ENCODE measurements at places on chromosomes 2 and 18.
A peak's percentile ranks its signal among the peaks of the same experiment; 100 is the strongest.

DNA sequence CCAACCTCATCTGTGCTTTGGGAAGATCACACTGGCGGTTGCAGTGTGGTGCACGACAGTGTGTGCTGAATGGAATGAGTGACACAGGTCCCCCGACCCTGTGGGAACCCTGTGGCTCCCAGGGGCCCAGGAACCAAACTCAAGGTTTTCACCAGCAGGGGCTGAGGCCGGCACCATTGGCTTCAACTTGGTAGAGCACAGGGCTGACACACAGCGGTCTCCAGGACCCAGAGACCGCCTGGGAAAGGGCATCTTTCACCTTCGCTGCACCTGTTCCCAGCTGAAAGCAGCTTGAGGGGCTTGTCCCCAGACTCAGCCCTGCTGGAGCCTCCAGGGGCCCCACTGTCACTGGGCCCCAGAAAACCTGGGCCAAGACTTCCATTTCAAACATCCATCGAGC is 59.0 kb upstream of the ODC1 start:
- no peak for DNase-seq

- DNase-seq = no peak
Measured at GRCh38 chr2:157421964-157422363, 21.9 kb downstream of the CYTIP start.

GRCh38 chr18:38116716-38117115 is 551.1 kb upstream of the CELF4 start:
- no peak for DNase-seq

GRCh38 chr18:77013811-77014521 is 118.6 kb downstream of the MBP start:
- peak; percentile 36 for DNase-seq

DNA sequence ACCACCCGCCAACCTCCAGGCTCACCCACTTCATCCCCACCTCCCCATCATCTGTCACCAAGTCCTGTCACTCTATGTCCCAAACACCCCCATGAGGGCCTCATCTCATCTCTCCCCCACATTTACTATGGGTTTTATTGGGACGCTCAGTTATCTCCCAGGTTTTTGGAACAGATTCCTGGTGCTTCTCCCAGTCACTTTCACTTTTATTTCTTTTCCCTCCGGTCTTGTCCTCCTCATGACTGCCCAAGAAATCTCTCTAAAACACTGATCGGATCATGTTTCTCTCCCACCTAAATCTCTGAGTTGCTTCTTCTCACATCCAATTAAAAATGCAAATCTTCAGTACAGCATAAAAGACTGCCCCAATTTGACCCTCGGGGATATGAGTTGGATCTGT is 273.1 kb downstream of the PHLPP1 start:
- no peak for DNase-seq

- no peak for DNase-seq
Measured at GRCh38 chr18:23336101-23336500, 117.0 kb upstream of the RIOK3 start.

DNA sequence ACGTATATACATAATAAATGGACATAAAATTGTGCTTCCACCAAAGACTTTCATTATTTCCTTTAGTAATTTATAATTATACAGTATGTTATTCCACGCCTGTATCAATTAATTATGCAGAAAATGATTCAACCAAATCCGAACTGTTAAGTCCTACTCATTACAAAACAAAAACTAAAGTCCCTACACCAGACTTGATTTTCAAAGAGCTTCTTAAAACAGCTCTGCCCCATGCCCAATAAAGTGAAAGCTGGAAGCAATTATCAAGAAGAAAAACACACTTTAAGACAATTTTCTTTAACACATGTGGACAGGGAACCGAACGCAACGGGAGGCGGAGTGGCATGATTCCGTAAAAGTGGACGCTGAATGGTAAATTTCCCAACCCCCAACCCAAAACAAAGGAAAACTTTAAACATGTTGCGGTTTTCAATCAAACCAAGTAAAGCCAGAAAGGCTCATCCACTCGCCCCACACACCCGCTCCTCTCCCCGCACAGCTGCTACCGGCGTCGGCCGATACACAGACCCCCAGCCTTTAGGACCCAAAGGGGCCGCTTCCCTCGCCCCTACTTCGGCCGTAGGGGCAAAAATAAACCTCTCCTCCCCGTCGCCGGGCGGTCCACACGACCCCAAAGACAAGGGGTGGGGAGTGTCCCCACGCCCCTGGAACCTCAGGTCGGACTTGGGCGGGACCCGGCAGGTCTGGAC is 705 bp downstream of the YES1 start:
- no peak for DNase-seq

GRCh38 chr18:3114451-3114850 is 101.5 kb upstream of the LPIN2 start:
- no peak for DNase-seq

DNA sequence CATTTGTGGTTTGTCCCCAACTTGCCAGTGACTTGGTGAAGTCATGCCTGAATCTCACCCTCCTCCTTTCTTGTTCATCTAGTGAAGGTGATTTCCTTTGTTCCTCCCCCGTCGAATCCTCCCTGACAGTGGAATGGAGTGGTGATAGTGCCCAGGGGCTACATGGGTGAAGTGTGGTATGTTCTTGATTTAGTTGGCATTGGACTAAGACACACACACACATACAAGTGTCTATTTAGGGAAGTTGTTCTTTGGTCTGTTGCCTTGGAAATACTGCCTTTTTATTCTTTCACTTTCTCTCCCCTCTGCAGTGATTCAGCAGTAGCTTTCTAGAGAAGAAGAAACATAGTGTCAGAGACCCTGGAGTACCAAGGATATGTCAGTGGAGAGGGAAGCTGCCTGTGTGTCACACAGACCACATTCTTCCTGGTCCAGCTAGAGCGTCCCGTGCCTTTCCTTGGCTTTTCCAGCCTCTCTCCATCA is 10.9 kb downstream of the INPP4A start:
- no peak for DNase-seq

GRCh38 chr2:26725521-26725820 is 32.9 kb downstream of the KCNK3 start:
- DNase-seq = no peak

DNA sequence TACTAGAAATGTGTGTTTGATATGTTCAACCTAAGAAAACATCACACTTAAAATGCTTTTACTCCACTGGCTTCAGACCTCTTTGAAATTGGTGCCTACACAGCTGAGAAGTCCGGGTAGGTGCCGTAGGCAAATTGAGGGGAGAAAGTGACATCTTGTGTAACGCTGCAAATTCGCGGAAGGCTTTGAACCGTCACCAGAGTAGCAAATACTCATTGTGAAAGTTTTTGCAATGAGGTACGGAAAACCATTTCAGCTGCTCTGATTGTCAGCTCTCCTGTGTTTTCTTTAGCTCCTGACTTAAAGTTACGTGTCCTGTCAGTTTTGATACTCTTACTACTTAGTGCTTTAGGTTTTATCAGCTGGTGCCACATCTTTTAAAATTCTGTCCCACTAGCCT is 224.5 kb downstream of the FAM210A start:
- no peak for DNase-seq

DNA sequence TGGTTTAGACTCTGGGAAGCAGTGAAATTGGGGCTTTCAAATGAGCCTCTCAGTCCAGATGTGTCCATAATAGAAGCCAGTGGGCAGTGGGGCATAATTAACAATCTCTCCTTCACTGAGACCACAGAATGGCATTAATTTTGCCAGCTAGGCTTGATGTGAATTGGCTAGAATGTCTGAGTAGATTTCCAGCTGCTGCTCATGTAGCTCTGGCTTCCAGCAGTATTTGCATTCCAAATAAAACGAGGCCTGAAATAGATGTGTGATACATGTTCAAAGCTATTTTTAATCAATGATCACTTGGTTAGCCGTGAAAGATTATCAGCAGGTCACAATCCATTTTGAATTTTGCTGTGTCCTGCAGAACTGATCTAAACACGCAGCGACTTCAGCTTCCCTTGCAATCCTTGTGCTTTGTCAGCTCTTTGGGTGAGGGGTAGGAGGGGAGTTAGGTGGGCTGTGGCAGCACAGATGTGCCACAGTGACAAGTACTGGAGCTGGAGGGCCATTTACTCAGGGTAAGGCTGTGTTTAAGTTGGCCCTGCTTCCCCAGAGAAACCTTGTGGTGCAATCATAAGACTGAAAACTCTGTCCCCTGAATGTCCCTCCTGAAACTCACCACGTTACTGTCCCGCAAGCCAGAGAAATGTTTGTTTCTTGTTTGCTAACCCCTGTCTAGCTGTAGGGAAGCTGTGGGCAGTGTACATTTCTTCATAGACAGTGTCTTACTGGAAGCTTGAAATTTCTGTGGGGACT is 56.9 kb upstream of the TMEM178A start:
- no peak for DNase-seq

GRCh38 chr2:130377491-130377890 is 21.6 kb downstream of the PTPN18 start:
- DNase-seq = no peak

GRCh38 chr2:128799730-128800129 is 481.1 kb upstream of the HS6ST1 start:
- no peak for DNase-seq

- no peak for DNase-seq
Measured at GRCh38 chr2:152165780-152166179, 9.8 kb downstream of the STAM2 start.

- DNase-seq = no peak
Measured at GRCh38 chr18:2916184-2916583, 69.4 kb downstream of the EMILIN2 start.

DNA sequence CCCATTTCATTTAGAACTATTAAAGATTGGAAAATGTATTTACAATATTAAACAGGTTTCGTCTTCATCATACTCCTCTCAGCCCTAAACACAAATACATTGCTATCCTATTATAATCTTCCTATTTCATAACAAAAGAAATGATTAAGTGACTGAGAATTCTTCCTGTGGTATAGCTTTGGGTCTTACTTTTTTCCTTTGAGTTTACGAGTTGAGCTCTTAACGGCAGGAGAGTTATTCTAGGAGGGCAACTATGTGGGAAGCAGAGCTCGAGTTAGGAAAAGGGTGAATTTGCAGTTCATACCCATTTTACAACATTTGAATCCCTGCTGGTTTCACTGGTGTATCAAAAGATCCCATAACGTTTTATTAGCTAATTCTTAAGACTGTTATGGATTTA is 105.0 kb downstream of the FIGN start:
- no peak for DNase-seq

GRCh38 chr2:54897420-54898310 is 152.6 kb downstream of the RTN4 start:
- no peak for DNase-seq

- peak; percentile 29 for DNase-seq
Measured at GRCh38 chr2:47174733-47175361, 19.7 kb upstream of the STPG4 start.

GRCh38 chr2:150963336-150963735 is 298.3 kb downstream of the RBM43 start:
- DNase-seq = no peak

- no peak for DNase-seq
Measured at GRCh38 chr2:98140210-98140609, 53.2 kb downstream of the VWA3B start.

- DNase-seq = no peak
Measured at GRCh38 chr18:11785444-11786055, 65.7 kb upstream of the CHMP1B start.

GRCh38 chr2:26555246-26556133 is 77.6 kb upstream of the OTOF start:
- no peak for DNase-seq

GRCh38 chr2:235402422-235402821 is 91.4 kb upstream of the AGAP1 start:
- DNase-seq = no peak

GRCh38 chr18:32530947-32531651 is 60.4 kb upstream of the GAREM1 start:
- DNase-seq = peak; percentile 13

GRCh38 chr2:203689426-203690116 is 16.9 kb upstream of the CD28 start:
- DNase-seq = no peak

DNA sequence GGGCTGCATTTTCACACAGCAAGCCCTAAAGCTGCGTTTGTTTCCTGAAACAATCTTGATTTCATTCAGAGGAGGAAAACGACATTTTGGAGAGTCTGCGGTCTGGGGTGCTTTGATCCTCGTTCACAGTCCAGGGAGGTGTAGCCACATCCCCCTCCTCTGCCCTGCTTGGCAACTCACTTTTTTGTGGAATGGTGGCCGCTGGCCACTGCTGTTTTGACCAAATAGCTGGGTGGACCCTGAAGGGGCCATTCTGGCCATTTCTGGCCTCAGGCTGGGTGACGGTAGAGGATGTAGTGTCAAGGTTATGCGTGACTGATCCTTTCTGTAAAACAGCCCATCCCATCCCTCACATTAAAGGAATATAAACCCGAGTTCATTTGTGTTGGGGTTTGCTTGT is 62.2 kb downstream of the INPP4A start:
- DNase-seq = no peak

DNA sequence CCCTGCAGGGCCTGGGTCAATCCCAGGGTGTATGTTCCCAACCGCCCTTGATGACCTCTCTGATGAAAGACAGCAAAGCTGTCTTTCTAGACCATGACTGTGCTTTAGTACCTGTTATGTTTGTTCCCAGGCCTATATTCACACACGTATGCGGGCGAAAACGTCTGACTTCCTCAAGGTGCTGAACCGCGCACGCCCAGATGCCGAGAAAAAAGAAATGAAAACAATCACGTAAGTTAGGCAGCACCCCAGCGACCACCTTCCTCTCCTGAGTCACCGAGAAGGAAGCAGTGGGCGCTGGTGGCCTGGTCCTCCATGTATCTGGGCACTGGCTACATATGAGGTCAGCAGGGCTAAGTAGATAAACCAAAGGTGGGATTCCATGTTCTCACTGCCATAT is 11.1 kb upstream of the GPBAR1 start:
- no peak for DNase-seq

DNA sequence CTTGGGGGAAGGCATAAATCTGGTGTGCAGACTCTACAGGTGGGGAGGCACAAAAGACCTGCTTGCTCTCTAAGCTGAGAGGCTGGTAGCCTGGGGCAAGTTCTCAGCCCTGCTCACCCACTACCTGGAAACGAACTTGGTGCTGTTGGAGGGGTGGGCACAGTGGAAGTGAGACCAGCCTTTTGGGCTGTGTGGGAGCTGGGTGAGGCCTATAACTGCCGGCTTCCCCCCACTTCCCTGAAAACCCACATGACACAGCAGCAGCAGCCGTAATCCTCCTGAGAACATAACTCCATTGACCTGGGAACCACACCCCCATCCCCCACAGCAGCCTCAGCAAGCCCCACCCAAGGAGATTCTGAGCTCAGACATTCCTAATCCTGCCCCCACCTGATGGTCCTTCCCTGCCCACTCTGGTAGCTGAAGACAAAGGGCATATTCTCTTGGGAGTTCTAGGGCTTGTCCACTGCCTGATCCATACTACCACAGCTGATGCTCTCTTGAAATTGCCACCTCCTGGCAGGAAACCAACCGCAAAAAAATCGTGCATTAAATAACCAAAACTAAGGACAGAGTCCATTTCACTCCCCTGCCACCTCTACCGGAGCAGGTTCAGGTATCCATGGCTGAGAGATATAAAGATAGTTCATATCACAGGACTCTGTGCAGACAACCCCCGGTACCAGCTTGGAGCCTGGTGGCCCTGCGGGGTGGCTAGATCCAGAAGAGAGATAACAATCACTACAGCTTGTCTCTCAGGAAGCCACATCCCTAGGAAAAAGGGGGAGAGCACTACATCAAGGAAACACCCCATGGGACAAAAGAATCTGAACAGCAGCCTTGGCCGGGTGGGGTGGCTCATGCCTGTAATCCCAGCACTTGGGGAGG is 178.1 kb downstream of the NDUFA10 start:
- no peak for DNase-seq

- no peak for DNase-seq
Measured at GRCh38 chr18:1848716-1849115, 722.6 kb downstream of the METTL4 start.

Data from COLO829 (cell line).